ENCODE measurements at places on chromosomes 3 and 15.

GRCh38 chr3:133893683-133894352 is 1.9 kb downstream of the RAB6B start:
- no peak for DNase-seq

- DNase-seq = peak; percentile 53
These were observed 81.5 kb downstream of the SMAD3 start for GRCh38 chr15:67146875-67147381.

- peak; percentile 54 for DNase-seq
These were observed 838.5 kb downstream of the TUSC7 start for GRCh38 chr3:117547956-117548550.

DNA sequence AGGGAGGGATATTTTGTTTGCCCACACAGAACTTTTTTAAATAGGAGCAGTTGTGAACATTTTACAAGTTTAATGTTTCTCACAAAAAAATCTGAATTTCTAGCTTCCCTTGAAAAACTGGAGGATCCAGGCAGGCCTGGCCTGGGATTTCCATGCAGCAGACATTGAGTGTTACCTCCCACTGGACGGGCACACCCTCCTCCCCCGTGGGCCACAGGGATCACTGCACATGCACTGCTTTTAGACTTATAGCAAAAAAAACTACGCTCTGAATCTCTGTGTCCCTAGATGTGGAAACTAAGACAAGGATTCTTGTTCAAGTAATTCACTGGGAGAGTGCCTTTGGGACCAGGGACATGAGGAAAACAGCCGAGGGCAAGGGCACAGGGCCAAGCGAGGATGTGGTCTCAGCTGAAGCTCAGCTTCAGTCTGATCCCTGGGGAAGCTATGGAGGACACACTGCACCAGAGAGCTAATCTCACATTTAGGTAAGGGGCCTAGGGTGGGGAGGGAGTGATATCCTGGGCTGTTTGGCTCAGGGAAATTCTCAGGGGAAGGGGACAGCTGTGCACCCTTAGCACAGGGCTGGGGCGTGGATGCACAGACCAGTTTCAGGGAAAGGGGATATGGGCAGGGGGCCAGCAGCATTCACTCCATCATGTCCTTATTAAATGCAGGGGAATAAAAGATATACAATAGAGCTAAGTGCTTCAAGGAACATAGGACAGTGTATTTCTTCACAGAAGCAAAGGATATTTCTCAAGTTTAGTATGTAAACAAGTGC is 46.0 kb downstream of the FSIP1 start:
- no peak for DNase-seq

GRCh38 chr3:42975955-42976354 is 3.2 kb upstream of the GASK1A start:
- DNase-seq = no peak

DNA sequence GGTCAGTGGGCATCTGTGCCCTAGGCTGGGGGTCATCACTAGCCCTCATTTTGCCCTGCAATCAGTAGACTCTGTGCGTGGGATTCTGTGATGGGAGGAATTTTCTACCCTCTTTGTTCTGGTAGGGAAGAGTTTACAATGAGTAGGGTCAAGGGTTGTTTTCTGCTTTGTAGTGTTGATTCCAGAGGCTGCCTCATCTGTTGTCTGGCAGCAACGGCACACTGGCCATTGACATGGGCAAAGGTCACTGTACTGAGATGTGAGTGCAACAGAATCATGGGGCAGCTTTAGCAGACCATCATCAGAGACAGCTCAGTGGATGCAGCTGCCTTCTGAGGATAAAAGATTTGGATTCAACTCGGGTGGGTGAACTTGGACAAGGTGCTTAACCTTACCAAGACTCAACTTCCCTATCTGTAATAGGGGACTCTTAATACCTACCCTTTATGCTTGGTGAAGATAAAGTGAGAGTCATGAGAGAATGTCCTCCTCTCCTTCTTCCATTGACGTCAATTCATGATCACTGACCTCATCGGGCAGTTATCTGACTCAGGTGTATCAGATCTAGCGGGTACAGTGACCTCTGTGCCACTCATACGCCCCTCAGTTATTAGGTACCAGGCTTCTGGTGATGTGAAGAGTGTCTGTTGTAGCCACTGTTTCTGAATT is 127.5 kb downstream of the RPLP1 start:
- DNase-seq = no peak

DNA sequence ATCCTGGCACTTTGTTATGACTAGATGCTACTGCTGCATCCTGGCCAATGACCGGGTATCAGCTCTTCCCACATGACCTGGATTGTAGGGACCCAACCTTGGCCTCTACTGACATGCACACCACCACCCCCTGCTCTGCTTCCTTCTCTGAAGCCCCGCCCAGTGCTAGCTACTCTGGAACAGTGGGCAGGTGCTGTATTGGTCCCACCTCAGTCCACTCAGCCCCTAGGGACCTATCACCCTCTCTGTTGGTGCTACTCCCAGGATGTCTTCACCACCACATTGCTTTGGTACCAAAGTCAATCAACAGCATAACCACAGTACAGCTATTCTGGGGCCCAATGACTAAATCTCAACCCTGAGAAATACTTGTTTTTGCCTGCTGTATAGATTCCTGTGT is 170.2 kb upstream of the PRICKLE2 start:
- no peak for DNase-seq

GRCh38 chr3:98540346-98540745 is 8.6 kb downstream of the GPR15 start:
- DNase-seq = no peak

- no peak for DNase-seq
These were observed 236.4 kb upstream of the RARB start for GRCh38 chr3:25191673-25192072.

GRCh38 chr15:66682865-66683264 is 19.2 kb upstream of the SMAD6 start:
- no peak for DNase-seq

DNA sequence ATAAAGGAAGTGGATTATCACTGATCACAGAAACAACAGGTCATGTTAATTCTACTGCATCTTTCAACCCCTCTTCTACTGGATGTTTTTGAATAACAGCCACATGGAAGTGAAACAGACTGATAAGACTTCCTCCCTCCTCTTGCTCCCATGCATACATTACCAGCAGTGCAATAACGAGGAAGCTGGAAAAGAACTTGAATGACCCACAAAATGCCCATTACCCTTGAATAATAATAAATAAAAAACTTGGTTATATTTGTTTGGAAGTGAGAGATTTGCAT is 51.6 kb downstream of the RARB start:
- DNase-seq = no peak

DNA sequence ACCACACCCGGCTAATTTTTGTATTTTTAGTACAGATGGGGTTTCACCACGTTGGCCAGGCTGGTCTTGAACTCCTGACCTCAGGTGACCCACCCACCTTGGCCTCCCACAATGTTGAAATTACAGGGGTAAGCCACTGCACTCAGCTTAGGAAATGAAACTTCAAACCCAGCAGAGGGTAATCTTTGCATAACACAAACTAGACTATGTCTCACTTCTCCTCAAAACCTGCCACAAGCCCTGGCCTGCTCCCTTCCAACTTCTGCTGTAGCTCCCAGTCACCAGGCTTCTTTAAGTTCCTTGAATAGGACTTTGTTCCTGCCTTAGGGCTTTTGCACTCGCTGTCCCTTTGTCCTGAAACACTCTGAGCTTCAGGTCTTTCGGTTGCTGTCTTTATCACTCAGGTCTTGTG is 39.2 kb upstream of the SEMA4B start:
- no peak for DNase-seq

- no peak for DNase-seq
These were observed 23.6 kb downstream of the KCNMB3 start for GRCh38 chr3:179227349-179227748.

- no peak for DNase-seq
These were observed 17.1 kb upstream of the XIRP1 start for GRCh38 chr3:39209329-39209970.

DNA sequence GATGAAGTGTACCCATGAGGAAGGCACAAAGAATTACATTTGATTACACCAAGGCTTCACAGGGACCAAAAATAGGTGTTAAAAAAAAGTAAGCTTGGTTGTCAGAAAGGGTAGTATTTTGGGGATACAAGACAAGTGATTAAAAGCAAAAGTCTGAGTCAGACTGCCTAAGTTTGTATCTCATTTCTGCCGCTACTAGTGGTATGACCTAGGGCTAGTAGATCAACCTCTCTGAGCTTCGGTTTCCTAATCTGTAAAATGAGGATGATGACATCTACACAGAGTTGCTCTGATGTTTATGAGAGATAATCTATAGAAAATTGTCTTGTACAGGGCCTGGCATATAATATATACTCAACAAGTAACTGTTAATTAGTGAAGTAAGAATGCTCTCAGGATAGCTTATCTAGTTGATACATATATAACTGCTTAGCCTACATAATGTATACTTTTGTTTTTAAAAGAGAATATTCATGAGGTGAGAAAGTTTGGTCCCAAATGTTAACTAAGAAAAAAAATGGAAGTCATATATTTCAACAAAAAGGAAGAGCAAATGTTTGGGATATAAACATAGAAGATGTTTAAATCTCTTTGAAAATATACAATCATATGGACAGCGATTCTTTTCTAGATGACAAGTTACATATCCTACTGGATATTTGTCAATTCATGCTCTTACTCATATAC is 163.0 kb upstream of the SLC2A2 start:
- no peak for DNase-seq

- peak; percentile 45 for DNase-seq
These were observed 12.3 kb upstream of the MFSD1 start for GRCh38 chr3:158789592-158789991.

- DNase-seq = no peak
These were observed 37.0 kb downstream of the GMNC start for GRCh38 chr3:190825386-190826016.

GRCh38 chr3:121995161-121996137 is 26.6 kb downstream of the ILDR1 start:
- peak; percentile 82 for DNase-seq

DNA sequence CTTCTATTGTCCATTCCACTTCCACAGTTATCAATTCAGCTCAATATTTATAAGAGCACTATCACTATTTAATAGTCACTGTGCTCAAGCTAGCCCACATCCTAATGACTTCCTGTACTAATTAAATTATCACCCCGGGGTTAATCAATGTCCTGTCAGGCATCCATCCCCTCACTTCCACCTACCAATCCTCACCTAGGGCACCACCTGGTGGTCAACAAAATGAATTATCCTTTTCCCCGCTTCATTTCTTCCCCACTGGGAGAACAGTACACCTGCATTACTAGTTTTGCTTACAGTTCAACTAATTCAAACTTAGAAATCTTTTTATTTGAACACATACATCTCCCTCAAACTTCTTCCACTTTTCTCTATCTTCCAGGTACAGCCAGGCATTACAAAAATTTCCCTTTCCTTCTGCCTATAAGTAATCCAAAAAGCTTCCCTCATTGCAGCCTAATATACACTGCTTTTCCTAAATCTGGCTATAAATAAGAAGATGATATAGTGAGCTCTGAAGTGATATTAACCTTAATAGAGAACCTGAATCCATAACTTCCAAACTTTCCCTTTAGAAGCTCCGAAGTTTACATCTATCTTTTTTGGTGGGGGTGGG is 68.5 kb downstream of the TMCC1 start:
- DNase-seq = peak; percentile 88

- DNase-seq = no peak
These were observed 286.1 kb upstream of the CTNNB1 start for GRCh38 chr3:40913192-40913591.

DNA sequence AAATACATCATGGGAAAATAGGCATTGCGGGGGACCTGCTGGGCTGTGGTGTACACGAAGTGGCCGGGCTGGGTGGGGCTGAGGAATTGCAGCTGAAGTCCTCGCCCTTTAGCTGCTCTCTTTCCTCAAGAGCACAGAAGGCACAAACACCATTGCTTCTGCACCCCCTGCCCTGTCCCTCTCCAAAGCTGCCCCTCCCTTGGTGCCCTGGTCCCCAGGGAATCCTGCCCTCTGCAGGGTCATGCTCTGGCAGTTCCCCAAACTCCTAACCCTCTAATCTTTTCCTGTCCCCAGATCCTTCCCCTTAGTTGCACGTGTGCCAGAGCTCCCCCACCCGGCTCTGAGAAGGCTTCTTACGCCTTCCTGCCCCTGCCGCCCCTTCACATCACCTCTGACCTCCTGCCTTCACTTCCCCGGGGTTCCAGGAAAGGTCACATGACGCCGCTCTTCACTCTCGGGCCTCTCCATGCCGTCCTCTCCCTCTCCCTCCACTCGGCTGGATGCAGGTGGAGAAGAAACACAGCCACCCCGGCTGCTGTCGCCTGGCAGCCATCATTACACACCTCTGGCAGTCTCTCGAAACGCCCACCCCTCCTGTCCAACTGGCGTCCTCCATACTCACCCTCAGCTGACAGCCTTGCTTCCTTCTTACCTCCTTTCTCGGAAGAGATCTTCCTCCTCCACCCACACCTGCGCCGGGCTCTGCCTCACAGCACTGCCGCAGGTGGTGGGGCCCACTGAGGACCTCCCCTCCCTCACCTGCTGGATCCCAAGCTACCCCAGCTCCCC is 6.9 kb upstream of the PCSK6 start:
- DNase-seq = no peak

GRCh38 chr3:180990505-180990904 is 969 bp upstream of the DNAJC19 start:
- DNase-seq = no peak

DNA sequence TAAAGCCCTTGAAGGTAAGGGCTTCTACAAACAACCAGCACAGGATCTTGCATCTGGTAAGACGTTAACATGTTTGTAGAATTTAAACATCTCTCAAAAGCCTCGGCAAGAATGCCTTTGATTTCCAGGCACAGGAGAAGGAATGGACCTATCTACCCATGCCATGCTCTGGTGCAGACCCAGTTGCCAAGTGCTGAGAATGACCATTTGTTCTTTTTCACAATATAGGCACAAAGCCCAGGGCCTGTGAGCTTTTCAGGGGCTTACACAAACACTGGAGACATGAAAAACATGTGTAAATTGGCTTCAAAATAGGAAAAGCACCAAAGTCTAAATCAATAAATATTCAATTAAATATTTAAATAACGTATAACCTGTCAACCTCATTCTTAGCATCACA is 266.9 kb upstream of the TTC14 start:
- DNase-seq = no peak

GRCh38 chr3:88141458-88142083 is 8.2 kb upstream of the C3orf38 start:
- DNase-seq = no peak

- peak; percentile 45 for DNase-seq
These were observed 26.1 kb downstream of the CAPN3 start for GRCh38 chr15:42385206-42385979.

- DNase-seq = no peak
These were observed 3.8 kb downstream of the ZNF592 start for GRCh38 chr15:84752195-84752594.

DNA sequence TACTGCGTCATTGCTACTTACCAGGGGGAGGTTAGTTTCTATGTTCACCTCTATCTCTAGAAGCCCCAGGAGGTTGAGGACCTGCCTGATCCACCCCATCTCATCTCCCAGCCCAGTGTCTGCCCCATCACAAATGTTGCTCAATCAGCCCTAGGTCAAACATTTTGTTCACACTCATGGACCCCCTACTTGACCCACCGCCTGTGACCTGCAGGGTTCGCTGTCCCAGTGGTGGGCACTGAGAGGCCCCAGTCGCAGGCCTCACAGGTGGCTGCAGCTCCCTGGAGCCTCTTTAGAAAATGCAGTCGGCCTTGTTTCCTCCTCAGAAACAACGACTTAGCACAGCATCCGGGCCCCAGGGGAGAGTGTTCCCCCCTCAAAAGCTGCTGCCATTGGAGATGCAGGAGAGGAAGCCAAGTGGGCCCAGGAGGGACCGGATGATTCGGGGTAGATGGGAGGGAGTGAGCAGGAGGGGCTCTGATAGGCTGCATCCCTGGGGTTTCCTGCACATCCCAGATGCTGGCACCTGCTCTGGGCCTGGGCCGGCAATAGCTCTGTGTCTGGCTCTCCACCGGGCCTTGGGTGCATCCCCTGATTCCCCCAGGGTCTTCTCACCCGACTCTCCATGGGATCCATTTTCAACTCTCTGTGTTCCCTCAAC is 18.4 kb upstream of the INSYN1 start:
- DNase-seq = no peak

All from Calu3 (cell line).